ENCODE measurements at places on chromosomes 3 and 15.

DNA sequence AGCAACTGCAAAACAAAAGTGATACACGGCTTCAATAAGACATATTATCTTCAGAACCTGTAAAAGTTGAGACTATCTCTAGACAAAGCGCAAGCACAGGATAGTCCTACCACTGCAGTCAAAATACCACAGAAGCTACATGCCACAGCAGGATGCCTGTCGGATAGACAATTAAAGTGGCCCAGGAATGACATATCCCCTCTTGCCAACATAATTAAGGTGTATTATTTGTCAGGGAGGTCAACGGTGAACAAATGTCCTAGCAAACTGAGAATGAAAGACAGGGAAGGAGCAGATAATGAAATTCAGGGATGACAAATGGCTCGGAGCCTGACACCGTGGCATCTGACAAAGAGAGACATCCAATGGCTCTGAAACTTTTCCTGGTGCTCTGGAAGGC lies 185.7 kb downstream of the MECOM start:
- no peak for DNase-seq

DNA sequence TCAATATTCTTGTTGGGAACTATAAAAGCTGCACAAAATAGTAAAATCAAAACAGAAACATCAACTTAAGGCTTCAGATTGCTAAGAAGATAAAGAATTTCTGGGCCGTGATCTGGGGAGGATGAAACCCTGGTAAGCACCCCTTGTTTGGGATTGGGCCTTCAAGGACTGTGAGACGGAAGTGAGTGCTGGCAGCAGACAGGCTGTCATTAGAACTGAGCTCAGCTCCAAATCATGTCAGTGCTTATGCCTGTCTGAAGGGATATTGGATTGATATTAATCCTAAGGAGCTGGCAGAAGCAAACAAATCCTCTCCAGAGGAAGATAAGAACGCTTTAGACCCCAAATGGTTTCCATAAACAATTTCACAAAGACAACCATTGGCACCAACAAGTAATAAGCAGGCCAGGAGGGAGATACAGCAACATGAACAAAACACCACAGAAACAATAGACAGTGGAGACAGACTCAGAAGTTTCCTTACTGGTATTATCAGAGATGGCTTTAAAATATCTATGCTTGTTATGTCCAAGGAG lies 72.6 kb upstream of the CTXND1 start:
- no peak for DNase-seq

DNA sequence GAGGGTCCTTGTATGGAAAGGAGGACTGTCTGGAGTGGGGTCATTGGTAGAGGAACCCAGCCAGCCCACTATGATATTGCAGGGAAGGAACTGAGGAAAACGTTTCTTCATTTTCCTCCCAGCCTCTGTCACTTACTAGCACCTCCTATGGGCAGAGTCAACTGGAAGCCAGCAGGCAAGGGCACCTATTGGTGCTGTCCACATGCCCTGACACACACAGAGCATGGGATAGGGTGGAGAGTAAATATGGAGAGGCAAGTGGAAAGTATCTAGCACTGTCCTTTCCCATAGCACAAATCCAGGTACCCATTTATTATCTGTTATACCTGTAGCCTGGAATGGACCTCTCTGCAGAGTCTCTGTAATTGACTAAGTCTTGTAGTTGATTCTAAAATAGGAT lies 285.6 kb downstream of the WDR72 start:
- no peak for DNase-seq

GRCh38 chr3:55790596-55791350 lies 303.7 kb upstream of the WNT5A start:
- DNase-seq = no peak
